ENCODE measurements at places on chromosomes 13 and 19.

DNA sequence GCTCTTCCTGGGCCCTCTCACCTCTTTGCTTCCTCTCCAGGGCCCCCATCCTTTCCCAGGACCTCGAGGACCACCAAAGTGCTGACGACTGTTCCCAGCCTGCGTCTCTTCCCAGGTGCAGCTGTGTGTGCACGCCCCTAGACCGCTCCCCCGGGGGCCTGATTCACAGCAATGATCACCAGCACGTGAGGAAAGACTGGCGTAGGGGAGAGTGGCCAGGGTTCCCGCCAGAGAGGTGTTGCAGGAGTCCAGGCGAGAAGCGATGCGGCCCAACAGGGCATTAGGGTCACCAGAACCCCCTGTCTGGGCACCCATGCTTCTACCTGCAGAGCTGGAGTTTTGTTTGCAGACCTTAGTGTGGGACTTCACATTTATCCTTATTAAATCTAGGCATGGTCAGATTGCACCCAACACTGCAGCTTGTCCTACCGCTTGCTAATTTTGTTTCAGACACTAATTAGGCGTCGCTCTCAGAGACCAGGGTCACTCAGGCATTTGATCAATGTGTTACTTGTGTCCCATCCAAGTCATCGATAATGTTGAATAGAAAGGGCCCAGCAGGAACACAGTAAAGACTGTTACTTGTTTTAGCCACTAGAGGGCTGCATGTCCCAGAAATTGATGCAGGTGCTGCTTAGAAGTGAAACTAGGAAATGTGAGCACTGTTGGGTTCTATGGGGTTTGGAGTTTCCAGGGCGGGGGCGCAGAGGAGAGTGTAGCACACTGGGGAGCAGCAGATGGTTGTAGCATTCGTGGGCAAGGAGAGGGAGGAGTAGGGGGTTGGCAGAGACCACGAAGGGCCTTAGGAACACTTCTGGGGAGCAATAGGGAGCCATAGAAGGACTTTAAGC lies 53.2 kb downstream of the CDADC1 start:
- peak; percentile 41 for DNase-seq

GRCh38 chr19:29624489-29625185 lies 18.6 kb downstream of the POP4 start:
- no peak for DNase-seq

DNA sequence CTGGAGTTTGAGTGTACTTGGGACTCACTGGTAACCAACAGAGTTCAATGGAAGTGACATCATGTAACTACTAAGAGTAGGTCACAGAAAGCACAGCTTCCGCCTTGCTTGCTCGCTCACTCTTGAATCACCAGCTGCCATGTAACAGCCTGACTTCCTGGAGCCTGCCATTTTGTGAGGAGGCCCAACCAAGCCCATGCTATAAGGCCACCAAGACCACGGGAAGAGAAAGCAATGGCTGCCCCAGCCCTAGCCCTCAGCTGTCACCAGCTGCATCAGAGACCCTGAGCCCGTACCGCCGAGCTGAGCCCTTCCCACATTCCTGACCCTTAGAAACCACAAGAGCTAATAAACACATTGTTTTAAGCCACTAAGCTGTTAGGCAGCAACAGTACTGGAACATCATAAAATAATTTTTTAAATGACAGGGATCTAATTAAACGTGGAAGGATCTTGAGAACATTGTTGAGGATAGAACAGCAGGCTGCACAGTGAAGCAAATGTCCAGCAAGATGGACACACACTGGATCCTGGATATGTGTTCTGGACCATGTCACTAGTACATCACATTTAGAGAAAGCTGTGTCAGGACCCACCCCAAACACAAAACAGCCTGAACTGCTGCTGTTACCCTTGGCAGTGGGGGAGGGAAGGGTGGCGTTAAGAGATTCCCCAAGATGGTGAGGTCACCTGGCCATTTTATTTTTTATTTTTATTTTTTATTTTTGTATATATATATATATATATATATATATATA lies 21.7 kb upstream of the LDLR start:
- DNase-seq: no peak

DNA sequence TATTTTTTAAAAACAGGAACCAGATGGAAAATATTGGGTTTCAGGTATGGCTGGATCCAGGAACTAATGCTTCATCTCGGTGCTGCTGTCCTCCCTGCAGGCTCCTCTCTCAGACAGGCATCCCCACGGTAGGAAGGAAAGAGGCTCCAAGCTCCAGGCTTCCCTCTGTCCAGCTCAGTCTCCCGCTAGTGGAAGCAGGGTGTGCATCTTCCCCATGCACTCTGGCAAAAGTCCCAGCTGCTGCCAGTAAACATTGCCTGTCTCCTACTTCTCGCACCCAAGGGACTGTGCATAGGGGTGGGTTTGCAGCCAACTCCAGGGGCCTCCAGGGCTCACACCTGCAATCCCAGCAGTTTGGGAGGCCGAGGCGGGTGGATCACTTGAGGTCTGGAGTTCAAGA lies 29.2 kb downstream of the IL12RB1 start:
- no peak for DNase-seq

DNA sequence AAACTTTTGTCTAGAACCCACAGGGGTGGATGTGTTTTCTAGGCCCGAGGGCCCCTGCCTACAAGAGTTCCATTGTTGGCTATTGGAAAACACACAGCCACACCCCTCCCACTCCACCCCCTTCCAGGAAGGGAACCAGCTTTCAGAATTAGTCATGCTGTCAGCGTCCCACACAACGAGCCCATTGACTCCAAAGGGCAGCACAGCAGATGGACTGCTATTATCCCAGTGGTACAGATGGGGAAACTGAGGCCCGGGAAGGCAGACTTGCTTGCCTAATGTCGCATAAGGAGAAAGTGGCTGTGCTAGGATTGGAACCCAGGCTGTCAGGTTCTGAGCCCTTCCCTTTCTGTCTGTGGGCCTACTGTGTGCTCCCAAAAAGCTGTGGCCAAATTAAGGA lies 8.1 kb upstream of the FXYD3 start:
- no peak for DNase-seq

- DNase-seq: no peak
Observed at GRCh38 chr19:55552206-55552605, 6.9 kb upstream of the SBK3 start.

- DNase-seq: no peak
Observed at GRCh38 chr19:33252971-33253370, 27.3 kb upstream of the SLC7A10 start.

- DNase-seq: no peak
Observed at GRCh38 chr19:51145916-51146493, 3.9 kb downstream of the SIGLEC7 start.

DNA sequence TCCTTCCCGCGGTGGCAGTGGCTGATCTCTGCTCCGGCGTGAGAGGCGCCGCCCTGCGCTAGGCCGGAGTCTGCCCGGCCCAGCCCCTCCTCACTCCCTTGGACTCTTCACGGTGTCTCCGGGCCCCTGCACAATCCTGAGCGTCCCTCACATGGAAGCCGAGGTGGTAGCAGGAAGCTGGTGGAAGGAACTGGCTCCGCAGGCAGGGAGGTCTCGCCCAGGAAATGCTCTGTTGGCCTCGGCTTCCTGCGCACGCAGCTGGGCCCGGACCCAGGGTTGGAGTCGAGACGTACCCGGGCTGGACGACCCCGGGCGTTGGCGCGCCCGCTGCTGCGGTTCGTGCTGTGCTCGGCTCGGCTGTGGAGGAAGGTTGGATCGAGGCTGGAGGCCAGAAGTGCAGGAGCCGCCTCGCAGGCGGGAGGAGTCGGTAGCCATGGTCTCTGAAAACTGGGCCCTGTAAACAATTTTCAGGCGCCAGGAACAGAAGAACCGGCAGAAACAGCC lies 46.3 kb downstream of the ZNF724 start:
- DNase-seq: no peak

GRCh38 chr19:18008814-18009213 lies 844 bp downstream of the ARRDC2 start:
- no peak for DNase-seq

GRCh38 chr19:16328824-16329482 lies 4.3 kb downstream of the KLF2 start:
- DNase-seq: no peak

DNA sequence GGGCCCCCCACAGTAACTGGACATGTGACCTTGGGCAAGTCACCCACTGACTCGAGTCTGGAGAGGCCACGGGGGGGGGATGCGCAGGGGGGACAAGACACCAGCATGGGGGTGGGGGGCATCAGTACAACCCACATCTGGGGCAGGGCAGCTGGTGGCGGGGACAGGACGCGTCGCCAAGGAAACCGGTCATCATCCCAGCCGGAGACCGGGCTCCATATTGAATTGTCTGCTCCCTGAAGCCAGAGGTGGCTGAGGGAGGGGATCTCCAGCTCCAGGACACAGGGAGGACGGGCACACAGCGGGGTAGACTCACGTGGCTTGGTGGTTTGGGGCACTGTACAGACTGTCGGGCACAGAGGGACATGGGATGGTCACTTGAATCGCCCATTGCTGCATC lies 11.4 kb downstream of the ONECUT3 start:
- no peak for DNase-seq

GRCh38 chr13:51225029-51225428 lies 2.8 kb downstream of the FAM124A start:
- no peak for DNase-seq

DNA sequence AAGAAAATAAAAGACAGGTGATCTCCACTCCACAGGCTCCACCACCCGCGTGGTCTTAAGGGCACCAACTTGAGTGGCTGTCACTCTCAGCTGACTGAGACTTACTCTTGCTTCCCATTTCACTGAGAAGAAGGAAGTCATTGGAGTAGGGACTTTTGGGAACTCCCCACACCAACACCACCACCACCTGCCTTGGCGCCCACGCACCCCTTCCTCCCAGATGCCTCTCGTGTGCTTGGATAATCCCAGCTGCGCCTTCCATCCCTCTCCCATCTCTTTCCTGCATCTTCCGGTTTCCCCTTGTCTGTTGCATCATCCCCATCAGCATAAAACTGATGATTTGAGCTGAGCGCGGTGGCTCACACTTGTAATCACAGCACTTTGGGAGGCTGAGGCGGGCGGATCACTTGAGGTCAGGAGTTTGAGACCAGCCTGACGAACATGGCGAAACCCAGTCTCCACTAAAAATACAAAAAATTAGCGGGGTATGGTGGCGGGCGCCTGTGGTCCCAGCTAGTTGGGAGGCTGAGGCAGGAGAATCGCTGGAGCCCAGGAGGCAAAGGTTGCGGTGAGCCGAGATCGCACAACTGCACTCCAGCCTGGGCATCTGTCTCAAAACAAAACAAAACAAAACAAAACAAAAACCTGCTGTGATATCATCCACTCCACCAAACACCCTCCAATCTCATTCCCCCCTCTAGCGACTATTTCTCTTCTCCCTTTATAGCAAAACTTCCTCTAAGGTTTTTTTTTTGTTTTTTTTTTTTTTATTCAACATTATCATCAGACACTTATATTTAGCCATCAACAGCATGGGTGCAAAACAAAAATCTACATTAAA lies 25.5 kb downstream of the AP2S1 start:
- DNase-seq: no peak

GRCh38 chr13:104382951-104383350 lies 1316.7 kb upstream of the SLC10A2 start:
- DNase-seq: no peak

DNA sequence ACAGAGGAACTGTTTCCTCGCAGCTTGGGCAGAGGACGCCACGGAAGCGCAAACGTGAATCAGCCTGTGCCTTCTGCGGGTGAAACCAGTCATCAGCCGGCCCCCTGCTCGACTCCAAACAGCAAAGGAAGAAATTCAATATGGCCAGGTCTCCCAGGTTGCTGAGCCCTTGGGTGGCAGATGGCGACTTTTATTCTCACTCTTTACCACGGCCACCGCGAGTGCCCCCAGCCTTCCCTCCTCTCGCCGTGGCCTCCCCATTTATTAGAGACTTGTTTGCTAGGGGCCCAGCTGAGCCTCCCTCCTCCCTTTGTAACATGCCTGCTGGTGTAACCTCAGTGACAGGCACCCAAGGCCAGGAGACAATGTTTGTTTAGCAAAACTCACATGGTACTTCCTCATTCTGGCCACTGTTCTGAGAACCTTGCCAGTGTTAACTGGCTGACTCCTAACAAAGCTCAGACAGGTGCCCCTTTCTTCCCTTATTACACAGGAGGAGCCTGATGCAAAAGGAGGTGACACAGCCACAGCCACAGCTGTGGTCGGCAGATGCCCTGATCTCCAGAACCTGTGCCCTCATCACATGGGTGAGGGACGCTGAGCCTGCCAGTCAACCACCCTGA lies 5.8 kb downstream of the RAB20 start:
- no peak for DNase-seq

GRCh38 chr19:58562122-58563033 lies 4.0 kb upstream of the UBE2M start:
- DNase-seq: no peak

GRCh38 chr19:17610384-17610783 lies 54.9 kb downstream of the COLGALT1 start:
- no peak for DNase-seq

GRCh38 chr13:30049692-30050091 lies 199.3 kb upstream of the UBL3 start:
- DNase-seq: no peak

DNA sequence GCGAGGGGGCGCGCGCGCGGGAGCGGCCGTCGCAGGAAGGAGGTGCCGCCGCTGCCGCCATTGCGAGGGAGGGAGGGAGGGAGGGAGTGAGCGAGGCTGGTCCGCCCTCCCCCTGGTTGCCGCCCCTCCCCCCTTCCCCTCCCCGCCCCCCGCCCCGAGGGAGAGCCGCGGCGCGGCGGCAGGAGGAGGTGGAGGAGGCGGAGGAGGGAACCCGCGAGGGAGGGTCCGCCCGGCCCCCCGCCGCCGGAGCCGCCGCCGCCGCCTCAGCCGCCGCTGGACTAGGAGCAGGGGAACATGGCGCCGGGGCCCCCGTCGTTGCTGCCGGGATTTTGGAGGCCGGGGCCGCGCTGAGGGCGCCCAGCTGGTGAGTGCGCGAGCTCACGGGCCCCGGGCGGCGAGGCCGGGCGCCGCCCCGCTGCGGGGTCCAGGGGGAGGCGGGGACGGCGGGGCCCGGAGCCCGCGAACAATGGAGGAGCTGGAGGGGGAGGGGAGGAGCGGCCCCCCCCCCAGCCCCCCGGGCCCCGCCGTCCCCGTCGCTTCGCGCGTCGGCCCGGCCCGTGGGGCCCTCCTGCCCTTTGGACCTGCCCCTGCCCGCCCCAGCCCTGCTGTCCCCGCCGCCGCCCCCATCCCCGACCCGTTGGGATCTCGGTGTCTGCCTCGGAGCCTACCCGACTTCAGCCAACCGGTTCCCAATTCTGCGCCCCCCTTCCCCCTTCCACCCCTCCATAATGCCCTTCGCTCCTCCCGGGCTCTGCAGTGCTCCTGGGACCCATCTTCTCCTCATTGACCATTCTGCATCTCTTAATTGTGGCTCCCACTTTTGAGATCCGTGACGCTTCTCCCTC lies at the start of gene ARHGAP35:
Gene ARHGAP35 (plus strand): TSS at position 152 of the 845 bp plus-strand sequence. CDS start 57,679 bp downstream, outside the sequence.
- no peak for DNase-seq
